ENCODE measurements at places on chromosomes 4 and X. TPM values are rescaled to one million over a fixed set of nuclear protein-coding genes. Genes with fewer than 3 reads are reported as not detected.

DNA sequence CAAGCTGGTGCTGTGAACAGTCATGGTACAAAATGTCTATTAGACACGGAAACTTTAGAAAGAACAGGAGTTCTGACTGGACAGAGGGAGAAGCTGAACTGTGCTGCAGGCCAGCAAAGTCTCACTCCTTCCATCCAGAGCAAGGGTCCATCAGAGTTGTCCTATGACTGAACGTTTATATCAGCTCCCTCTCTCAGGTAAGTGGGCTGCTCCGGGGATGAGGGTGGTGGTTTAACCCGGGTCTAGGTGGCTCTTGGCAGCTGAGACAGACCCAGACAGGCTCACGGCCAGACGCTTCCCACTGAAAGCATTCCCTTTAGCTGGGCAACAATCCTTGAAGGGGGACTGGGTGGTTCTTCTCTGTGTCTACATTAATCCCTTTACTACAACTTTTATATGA lies 385.0 kb upstream of the SMIM31 start:
- DNase-seq: no peak

DNA sequence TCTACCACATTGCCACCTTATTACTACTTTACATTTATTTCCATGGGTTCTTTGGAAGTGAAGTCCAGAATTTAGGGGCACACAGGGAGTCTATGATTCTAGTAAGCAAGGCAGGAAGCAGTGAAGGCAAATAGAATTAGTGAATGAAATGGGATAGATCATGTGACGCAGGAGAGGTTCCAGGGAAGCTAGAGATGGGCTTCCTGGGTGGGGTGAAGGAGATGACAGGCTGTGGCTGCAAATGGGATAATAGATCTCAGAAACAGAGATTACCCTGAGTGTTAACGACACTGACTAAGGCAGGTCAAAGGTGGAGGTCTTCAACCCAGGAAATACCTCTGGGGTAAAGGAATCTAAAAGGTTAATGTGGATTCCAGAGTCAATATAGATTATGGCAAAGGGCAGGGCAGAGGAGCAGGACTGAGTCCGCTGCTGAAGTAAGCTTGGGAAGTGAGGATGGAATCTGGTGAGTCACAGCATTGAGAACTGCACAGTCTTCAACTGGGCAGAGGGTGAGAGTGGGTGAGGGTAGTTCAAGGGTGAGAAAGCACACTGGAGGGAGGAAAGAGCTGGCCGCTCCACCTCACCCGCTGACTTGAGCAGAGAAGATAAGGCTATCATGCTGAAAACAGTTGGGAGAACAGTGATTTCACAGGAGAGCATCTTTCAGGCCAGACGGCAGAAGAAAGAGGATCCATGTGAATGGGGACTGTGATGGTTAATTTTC lies 70.8 kb downstream of the ANXA3 start:
- DNase-seq: no peak

Gene SSX4B
- total RNA-seq: not detected

Gene WNK3
- 10.0 TPM for total RNA-seq

DNA sequence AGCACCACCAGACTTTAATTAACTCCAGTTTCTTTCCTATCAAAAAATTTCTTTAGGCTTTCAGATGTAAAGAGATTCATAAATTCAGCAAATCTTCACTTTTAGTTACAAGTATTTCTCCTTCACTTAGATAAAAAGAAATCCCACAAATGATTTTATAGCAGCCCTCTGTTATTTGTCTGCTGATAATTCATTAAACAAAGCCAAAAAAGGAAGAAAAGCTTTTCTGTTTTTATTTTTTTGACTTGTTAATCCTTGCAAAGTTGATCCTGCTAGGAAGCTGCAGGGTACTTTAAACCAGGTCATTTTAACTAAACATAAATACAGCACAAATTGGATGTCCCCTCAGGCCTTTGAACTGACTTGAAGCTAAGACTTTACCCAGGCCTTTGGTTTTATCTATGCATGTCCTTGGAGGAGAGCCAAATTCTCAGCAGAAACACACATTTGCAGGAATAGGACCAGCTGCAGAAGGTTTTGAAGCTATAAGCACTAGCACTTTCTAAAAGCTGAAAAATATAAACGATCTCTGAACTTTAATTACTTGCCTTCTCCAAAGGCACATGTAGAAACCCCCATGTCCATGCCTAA lies 57.5 kb downstream of the PCDH18 start:
- no peak for DNase-seq

Gene FRMD7
- 1.6 TPM for total RNA-seq

GRCh38 chr4:85474818-85475630 lies at the start of gene ARHGAP24:
TSS of gene ARHGAP24 (plus strand) at chr4:85475150.
- peak; percentile 67 for DNase-seq

DNA sequence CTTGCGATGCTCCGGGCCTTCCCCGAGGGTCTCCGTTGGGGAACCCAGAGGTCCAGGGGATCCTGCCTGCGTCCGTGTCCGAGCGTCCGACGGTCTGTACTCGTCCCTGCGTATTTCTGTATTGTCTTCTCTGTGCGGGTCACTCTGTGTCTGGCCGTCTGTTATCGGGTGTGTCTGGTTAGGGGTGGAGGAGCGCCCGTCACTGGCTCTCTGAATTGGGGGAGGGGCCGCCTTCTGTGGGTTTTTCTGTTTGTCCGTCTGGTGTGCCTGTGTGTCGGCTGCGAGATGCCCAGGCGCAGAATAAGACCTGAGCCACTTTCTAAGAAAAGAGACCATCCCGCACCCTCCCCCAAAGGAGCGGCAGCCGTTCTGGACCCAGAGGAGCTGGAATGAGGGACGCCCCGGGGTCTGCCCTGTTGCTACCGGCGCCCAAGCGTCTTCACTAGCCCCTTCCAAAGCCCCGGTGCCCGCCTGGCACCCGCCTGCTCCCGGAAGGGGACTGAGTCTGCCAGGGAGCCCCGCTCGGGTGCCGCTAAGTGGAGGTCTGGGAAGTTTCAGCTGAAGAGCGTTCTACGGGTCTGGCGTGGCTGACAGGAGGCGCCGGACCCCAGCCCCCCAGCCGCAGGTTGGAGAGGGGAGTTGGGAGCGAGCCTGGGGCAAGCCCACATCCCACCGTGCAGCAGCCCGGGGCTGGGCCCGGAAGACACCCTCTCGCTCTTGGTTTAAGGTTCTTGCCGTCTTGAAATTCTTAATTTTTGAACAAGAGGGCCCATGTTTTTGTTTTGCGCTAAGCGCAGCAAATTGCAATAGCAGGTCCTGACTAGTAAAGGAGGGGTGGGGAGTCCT lies 1.0 kb upstream of the OTOP1 start:
- DNase-seq: no peak

- no peak for DNase-seq
Observed at GRCh38 chr4:44961001-44961755, 234.8 kb upstream of the GNPDA2 start.

Gene OTC
- total RNA-seq: not detected

Gene NDNF
- total RNA-seq: 26.3 TPM
